ENCODE measurements at places on chromosomes 2 and 18. TPM values are rescaled to one million over a fixed set of nuclear protein-coding genes. Genes with fewer than 3 reads are reported as not detected.

TM4SF20 gene
- total RNA-seq = not detected

TLX2 gene
- 0.46 TPM for total RNA-seq

LOXHD1 gene
- not detected for total RNA-seq

GRCh38 chr2:173997269-173997668, 32.1 kb upstream of the SP3 start:
- DNase-seq = no peak

DNA sequence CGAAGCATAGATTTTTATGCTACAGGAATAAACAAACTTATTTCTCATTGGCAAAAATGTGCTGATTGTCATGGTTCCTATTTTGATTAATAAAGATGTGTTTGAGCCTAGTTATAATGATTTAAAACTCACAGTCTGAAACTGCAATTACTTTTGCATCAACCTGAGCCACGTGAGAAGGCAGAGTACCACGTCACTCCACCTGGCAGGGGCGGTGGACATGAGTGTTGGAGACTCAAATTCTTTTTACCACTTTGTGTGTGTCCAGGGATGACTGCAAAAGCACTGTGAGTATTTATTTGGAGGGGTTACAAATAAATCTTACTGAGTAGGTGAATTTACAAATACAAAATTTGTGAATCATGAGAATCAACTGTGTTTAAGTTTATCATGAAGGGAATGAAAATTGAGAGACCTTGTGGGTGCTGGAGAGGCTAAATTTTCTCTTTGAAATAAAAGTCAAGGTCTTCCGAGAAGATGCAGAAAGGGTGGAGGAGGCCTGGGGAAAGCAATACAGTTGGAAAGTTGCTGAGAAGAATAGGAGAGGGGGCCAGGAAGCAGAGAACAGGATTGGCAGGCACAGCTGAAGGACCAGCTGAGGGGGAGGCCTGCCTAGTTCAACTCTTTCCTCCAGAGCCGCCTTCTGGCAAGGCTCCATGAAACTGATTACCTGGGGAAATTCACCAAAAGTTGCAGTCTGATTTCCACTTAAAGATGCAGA, 316.4 kb downstream of the MYCN start:
- peak; percentile 59 for DNase-seq

GRCh38 chr2:224158061-224158460, 119.0 kb upstream of the SERPINE2 start:
- no peak for DNase-seq

DNA sequence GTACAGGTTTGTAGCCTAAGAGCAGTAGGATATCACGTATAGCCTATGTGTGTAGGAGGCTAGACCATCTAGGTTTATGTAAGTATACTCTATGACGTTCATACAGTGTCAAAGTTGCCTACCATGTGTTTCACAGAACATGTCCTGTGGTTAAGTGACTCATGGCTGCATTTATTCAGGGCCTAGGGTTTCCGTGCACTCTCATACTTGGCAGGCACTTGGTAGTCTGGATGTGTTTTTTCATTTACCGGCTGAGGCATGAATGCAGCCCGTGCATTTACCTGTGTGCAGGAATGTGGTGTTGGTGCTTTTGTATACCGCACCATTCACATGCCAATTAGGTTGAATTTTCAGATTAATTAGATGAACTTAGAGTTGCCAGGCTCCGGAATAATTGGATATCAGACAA, 43.4 kb downstream of the MYL12B start:
- DNase-seq = peak; percentile 92

GRCh38 chr2:39466311-39466710, 29.2 kb upstream of the MAP4K3 start:
- DNase-seq = no peak
